ENCODE measurements at places on chromosomes 11 and 22.

- DNase-seq = no peak
These were observed 8.1 kb upstream of the MOB2 start for GRCh38 chr11:1494650-1495049.

- DNase-seq = no peak
These were observed 28.8 kb downstream of the KIAA0930 start for GRCh38 chr22:45211848-45212247.

- DNase-seq = no peak
These were observed 168.6 kb downstream of the ADAMTS15 start for GRCh38 chr11:130617001-130617400.

DNA sequence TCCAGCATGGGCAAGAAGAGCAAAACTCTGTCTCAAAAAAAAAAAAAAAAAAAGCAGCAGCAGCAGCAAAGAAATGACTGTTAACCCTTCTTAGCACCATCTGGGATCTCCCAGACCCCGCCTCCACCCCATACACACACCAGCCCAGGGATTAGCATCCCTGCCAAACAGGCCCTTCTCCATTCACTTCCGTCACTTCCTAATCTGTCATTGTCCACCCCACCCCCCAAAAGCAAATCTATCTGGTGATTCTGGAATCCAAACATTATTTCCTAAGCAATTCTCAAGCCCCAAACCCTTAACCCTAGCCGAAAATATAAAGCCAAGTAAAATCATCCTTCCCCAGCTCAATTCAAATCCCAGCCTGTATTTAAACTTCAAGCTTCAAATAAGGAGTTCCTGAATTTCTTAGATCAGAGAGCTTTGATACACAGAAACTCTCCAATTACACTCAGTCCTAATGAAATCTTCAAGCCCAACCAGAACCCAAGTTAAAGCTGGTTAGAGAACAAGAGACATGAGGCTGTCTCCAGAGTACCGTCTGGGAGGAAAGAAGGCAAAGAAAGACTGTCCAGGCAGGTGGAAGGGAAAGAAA, 6.0 kb upstream of the AHNAK start:
- no peak for DNase-seq

Measured in central memory CD4-positive, alpha-beta T cell (primary cell).